ENCODE measurements at places on chromosomes 6 and 20.

- DNase-seq: no peak
These were observed 42.0 kb upstream of the MAP3K4 start for GRCh38 chr6:160949531-160949930.

- DNase-seq: no peak
These were observed 75.1 kb downstream of the TMEM242 start for GRCh38 chr6:157248264-157248663.

DNA sequence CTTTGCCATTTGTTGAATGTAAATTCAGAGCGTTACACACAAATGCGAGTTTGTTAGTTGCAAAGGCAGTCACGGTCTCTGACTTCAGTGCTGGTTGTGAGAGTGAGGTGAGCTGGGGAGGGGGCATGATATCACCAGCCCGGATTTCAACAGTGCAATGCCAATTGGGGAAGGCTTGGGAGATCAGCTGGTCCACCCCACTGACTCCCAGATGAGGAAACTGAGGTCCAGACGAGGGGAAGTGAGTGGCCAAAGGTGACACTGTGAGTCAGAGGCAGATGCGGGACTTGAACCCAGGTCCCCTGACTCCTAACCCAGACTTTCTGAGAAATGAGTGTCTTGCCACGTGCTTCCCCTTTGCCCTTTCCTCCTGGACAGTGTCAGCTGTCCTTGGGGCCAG, 62.1 kb downstream of the CEBPB start:
- no peak for DNase-seq

DNA sequence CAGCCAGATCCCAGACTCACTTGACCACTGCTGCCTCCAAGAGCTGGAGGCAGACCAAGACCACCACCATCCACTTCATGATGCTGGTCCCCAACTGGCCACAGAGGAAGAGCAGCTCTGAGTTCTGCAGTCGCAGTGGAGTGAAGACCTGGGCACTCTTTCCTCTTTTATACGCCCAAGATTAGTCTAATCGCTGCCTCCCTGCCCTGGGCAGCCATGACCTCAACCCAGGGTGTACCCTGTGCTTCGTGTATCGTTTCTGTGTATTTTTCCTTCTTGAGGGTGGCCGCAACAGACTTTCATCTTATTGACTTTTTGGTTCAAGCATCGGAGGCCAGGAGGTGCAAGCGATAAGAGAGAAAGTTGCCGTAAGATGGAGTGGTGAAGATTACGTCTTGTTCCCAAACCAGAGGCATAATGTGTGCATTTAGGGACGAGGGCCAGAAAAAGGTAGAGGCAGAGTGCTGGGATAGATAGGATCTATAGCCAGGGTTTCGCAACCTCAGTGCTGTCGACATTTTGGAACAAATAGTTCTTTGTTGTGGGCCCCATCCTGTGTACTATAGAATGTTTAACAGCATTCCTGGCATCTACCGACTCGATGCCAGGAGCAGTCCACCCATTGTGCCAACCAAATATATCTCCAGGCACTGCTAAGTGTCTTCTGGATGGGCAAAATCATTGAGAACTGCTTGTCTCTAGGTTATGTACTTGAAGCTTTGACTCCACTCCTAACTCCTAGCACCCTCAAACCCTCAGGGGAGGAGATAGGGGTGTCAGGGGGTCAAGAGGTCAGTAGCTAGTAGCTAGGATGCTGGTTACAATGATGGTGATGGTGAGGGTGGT, at the start of gene PGC:
TSS of gene PGC (minus strand) at position 142 of the 846 bp plus-strand sequence. CDS start at position 79, 63 bp downstream.
- DNase-seq: peak; percentile 34

GRCh38 chr6:83511901-83512681, at the start of gene PRSS35:
Gene PRSS35 (plus strand): TSS chr6:83512534. CDS start chr6:83523442, 10,908 bp downstream.
- peak; percentile 61 for DNase-seq

DNA sequence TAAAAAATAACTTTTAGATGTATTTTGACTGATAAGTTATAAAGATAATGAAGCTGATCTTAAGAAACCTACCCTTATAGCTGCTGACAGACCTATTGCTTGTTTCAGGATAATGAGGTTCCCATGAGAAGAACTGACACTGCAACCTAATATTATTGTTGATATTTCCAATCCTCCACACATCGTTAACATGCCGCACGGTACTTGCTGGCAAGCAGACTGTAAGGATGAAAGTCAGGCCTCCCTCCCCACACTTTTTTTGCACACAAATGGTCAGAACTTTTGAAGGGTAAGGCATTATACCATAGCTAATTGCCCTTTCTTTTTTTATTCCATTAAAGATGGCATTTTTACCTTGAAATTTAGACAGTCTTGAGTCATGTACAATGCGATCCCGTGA, 210.9 kb downstream of the UST start:
- no peak for DNase-seq
